Nephron progenitor cell (in vitro differentiated cells): ENCODE measurements at places on chromosomes 6 and 20.
A peak's percentile ranks its signal among the peaks of the same experiment; 100 is the strongest.

GRCh38 chr6:25218346-25218745 lies 60.8 kb upstream of the CARMIL1 start:
- H3K27me3 ChIP-seq = no peaks in the 10 kb centered on the region
- H3K4me1 ChIP-seq = peaks cover 16% of the 10 kb centered on the region
- no peak overlapping the region for H3K4me3 ChIP-seq
- no peak for DNase-seq
- H3K36me3 ChIP-seq = no peaks in the 10 kb centered on the region
- no peak overlapping the region for H3K27ac ChIP-seq

GRCh38 chr6:96537726-96538125 lies 16.1 kb downstream of the UFL1 start:
- H3K36me3 ChIP-seq = peaks cover 37% of the 10 kb centered on the region
- DNase-seq = no peak
- no peak overlapping the region for H3K27ac ChIP-seq
- no peaks in the 10 kb centered on the region for H3K4me1 ChIP-seq
- H3K4me3 ChIP-seq = no peak overlapping the region

- H3K36me3 ChIP-seq = peaks cover 14% of the 10 kb centered on the region
- H3K27ac ChIP-seq = peak overlapping the region; percentile 72
Observed at GRCh38 chr20:33664085-33664761, 2.1 kb downstream of the C20orf144 start.

DNA sequence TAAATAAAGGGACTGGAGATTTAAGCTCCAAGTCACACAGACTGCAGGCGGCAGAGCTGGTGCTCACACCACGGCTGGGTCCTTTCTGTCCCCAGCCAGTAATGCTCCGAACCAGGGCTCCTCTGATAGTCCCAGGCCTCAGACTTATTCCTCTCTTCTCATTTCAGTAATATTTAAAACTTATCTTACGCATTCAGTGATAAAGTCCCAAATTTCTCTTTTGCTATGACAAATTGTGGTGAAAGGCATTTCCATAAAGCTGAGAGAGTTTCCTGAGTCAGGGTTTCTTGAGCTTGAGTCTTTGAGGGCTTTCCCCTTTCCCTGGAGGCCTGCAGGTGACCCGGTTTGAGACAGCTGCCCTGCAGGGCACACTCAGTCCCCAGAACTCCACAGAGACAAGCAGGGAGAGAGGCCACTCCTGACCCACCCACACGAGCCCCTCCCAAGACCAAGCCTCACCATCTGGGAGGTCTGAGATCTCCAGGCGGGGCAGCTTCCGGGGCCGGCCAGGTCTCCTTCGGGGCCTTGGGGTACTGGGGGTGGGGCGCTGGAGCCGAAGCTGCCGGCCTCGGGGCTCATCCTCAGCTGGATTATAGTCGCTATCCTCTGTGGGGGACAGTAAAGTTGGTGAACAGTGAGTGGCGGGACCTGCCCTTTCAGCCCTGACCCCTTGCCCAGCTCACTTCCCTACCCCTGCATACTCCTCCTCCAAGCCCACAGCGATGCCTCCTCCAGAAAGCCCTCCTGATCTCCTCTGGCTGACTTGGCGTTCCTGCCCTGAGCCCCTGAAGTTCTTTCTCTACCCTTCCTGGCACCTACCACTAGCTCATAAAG lies 6.6 kb downstream of the ZNF335 start:
- H3K36me3 ChIP-seq = peaks cover 22% of the 10 kb centered on the region
- H3K4me3 ChIP-seq = no peak overlapping the region
- no peak overlapping the region for H3K27ac ChIP-seq
- H3K27me3 ChIP-seq = no peaks in the 10 kb centered on the region

DNA sequence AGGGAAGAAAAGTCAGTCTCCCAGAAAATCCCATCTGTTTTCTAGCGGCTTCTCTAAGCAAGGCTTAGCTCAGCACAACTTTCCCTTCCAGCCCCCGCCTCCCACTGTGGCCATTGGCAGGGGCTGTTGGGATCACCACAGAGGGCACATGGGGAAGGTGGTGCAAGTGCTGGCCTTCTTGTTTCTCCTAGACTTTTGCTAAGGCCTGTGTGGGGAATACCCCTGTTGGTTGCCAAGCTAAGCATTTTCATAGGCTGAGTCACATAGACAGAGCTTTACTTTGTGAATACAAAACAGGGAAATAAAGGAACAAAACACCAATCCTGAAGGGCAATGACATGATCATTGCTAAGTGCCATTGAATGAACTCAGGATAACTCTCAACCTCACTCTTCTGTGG lies 32.4 kb upstream of the TIAM2 start:
- peaks cover 4% of the 10 kb centered on the region for H3K27me3 ChIP-seq
- H3K4me1 ChIP-seq = peaks cover 26% of the 10 kb centered on the region
- H3K27ac ChIP-seq = no peak overlapping the region
- no peak overlapping the region for H3K4me3 ChIP-seq

GRCh38 chr6:137543114-137543513 lies 48.9 kb upstream of the OLIG3 start:
- peaks cover 12% of the 10 kb centered on the region for H3K4me1 ChIP-seq
- H3K4me3 ChIP-seq = no peak overlapping the region
- no peak for DNase-seq

GRCh38 chr6:37025621-37026466 lies 20.4 kb downstream of the FGD2 start:
- no peak overlapping the region for H3K27ac ChIP-seq
- DNase-seq = no peak
- H3K4me1 ChIP-seq = peaks cover 20% of the 10 kb centered on the region
- H3K27me3 ChIP-seq = peaks cover 9% of the 10 kb centered on the region

GRCh38 chr20:57586943-57587277 lies 26.0 kb downstream of the PCK1 start:
- H3K27ac ChIP-seq = no peak overlapping the region
- H3K4me1 ChIP-seq = peaks cover 57% of the 10 kb centered on the region
- no peak overlapping the region for H3K4me3 ChIP-seq

- peaks cover 35% of the 10 kb centered on the region for H3K4me1 ChIP-seq
- H3K4me3 ChIP-seq = peak overlapping the region; percentile 98
- peaks cover 4% of the 10 kb centered on the region for H3K27me3 ChIP-seq
- H3K27ac ChIP-seq = no peak overlapping the region
- DNase-seq = no peak
- H3K36me3 ChIP-seq = no peaks in the 10 kb centered on the region
Observed at GRCh38 chr6:137219664-137220252, 573 bp upstream of the IFNGR1 start.

GRCh38 chr6:23713211-23713610 lies 412.8 kb upstream of the NRSN1 start:
- no peak for DNase-seq
- H3K27me3 ChIP-seq = peaks cover 10% of the 10 kb centered on the region
- no peak overlapping the region for H3K4me3 ChIP-seq
- no peak overlapping the region for H3K27ac ChIP-seq
- no peaks in the 10 kb centered on the region for H3K4me1 ChIP-seq

DNA sequence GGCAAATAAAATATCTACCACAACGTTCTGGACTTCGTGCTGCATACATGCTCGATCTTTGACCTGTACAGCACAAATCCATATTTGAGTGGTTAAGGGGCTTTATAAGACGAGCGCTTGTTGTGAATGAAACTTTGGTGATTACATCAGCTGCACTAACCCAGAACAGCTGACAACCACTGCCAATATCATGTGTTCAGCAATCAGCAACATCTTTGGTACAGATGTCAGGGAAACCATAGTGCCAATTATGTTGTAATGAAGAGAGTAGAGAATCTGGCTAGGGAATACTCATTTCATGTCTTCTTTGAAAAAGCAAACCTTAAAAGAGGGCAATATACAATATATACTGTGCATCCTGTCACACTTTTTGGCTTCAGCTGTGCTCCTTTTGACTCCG lies 188.6 kb upstream of the NT5E start:
- peaks cover 23% of the 10 kb centered on the region for H3K4me1 ChIP-seq
- H3K4me3 ChIP-seq = no peak overlapping the region
- DNase-seq = no peak
- no peaks in the 10 kb centered on the region for H3K36me3 ChIP-seq
- peak overlapping the region; percentile 8 for H3K27ac ChIP-seq

DNA sequence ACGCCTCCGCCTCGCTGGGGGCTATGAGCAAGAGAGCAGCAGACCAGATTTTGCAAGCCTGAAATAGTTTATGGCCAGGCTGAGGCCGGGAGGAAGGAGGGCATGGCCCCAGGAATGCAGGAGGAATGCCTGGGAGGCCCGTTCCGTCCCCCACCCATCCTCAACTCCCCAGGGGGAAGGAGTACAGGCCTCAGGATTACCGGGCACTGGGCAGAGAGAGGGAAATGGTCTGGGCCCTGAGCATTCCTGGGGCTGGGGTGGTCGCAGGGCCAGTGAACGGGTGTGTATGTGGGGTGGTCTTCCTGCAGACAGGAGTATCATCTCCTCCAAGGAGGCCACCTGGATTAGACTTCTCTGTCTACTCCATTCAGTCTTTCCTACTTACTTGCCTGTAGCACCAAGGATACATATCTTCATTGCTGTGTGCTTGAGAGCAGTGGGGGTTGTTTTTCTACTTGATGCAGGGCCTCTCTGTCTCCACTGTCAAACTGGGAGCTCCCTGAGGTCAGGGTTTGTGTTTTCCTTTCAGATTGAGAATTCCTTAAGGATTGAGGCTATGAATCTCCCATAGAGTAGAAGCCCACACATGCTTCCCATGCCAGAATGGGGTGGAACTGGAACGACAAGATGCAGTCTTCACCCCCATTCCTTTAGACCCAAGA lies 81.3 kb downstream of the VEGFA start:
- peaks cover 44% of the 10 kb centered on the region for H3K27me3 ChIP-seq
- H3K27ac ChIP-seq = no peak overlapping the region
- no peak overlapping the region for H3K4me3 ChIP-seq

- H3K4me1 ChIP-seq = peaks cover 6% of the 10 kb centered on the region
- H3K36me3 ChIP-seq = no peaks in the 10 kb centered on the region
- no peaks in the 10 kb centered on the region for H3K27me3 ChIP-seq
- no peak overlapping the region for H3K4me3 ChIP-seq
Observed at GRCh38 chr6:124546601-124547000, 415.6 kb upstream of the RNF217 start.

DNA sequence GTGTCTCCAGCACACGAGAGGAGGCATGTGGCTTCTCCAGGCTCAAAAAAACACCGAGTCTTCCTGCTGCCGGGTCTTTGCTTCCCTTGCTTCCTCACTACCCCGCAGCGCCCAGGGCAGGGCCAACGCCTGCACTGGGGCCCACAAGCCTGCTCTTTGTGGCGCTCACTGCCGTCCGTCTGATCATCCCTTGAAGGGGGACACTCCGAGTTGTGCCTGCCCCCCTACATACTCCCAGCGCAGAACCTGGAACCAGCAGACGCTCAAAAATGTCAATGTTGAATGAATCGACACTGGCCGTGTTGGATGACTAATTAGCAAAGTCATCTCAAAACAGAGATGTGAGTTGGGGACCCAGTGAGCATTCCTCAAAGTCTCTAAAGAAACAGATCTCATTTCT lies 8.1 kb upstream of the ARFGAP1 start:
- no peak for DNase-seq
- H3K27ac ChIP-seq = peak overlapping the region; percentile 70
- H3K36me3 ChIP-seq = no peaks in the 10 kb centered on the region

DNA sequence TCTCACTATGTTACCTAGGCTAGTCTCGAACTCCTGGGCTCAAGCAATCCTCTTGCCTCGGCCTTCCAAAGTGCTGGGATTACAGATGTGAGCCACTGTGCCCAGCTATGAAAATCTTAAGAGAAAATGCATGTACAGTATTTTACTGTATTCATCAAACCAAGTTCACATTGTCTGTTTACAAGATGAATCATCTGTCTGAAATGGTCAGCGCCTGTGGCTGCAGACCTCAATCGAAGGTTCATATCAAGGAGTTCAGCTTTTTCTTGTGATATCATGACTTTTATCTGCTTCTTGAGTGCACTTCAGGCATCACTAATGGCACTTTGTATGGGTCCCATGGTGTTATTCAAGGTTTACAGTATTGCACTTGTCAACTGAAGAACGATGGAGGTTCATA lies 155.1 kb downstream of the SLC16A10 start:
- no peak for DNase-seq
- peaks cover 17% of the 10 kb centered on the region for H3K27me3 ChIP-seq
- no peaks in the 10 kb centered on the region for H3K36me3 ChIP-seq
- no peaks in the 10 kb centered on the region for H3K4me1 ChIP-seq
- H3K27ac ChIP-seq = no peak overlapping the region

GRCh38 chr6:11194356-11195218 lies 37.9 kb downstream of the NEDD9 start:
- peaks cover 91% of the 10 kb centered on the region for H3K36me3 ChIP-seq
- H3K4me3 ChIP-seq = no peak overlapping the region
- no peak overlapping the region for H3K27ac ChIP-seq
- DNase-seq = no peak
- H3K27me3 ChIP-seq = no peaks in the 10 kb centered on the region

DNA sequence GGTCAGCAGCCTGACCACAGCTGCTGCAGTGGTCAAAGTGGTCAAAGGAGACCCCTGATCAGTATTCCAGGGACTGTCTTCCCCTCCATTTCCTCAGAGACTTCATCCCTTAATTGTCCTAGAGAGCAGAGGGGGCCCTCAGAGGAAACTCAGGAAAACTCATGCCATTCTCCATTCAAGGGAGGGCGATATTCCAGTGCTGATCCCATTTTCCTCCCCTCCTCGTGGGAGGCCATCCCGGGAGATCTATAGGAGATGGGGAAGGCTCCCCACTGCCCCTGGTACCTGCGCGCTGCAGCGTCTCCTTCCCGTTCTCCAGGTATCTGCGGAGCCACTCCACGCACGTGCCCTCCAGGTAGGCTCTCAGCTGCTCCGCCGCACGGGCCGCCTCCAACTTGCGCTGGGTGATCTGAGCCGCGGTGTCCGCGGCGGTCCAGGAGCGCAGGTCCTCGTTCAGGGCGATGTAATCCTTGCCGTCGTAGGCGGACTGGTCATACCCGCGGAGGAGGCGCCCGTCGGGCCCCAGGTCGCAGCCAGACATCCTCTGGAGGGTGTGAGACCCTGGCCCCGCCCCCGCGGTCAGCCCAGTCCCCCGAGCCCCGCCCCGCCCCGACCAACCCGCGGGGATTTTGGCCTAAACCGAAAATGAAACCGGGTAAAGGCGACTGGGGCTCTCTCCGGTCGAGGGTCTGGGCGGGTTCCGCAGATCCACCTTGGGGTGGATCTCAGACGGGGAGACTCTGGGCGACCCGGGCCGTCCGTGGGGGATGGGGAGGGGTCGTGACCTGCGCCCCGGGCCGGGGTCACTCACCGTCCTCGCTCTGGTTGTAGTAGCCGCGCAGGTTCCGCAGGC lies 878 bp downstream of the HLA-C start:
- peaks cover 44% of the 10 kb centered on the region for H3K4me1 ChIP-seq
- peak; percentile 68 for DNase-seq
- no peak overlapping the region for H3K27ac ChIP-seq
- peaks cover 15% of the 10 kb centered on the region for H3K36me3 ChIP-seq

DNA sequence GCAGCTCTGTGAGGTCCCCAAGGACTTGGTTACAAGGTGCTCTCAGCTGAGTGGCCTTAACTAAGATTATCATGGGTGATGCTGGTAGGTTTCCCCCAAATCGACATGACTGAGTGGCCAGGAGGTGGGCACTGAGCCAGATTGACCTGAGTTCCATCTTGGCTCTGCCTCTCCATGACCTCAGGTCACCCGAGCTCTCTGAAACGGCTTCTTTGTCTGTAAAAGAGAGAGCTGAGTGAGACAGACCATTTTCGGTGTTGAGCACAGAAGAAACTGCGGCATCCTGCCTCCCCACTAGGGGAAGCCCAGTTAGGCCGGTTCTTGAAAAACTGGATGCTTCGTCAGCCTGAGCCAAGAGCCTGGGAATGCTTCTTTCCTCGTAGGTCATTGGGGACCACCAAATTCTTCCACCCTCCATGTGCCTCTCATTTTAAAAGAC lies 14.1 kb upstream of the STX16 start:
- peaks cover 6% of the 10 kb centered on the region for H3K27me3 ChIP-seq
- DNase-seq = no peak
- peaks cover 50% of the 10 kb centered on the region for H3K4me1 ChIP-seq
- no peak overlapping the region for H3K27ac ChIP-seq
- H3K36me3 ChIP-seq = no peaks in the 10 kb centered on the region

- H3K36me3 ChIP-seq = no peaks in the 10 kb centered on the region
- DNase-seq = no peak
- H3K27me3 ChIP-seq = peaks cover 10% of the 10 kb centered on the region
- H3K27ac ChIP-seq = no peak overlapping the region
- H3K4me3 ChIP-seq = no peak overlapping the region
Observed at GRCh38 chr20:22775671-22776139, 191.3 kb upstream of the FOXA2 start.
